ENCODE measurements at places on chromosomes 16 and 17. TPM values are rescaled to one million over a fixed set of nuclear protein-coding genes. Genes with fewer than 3 reads are reported as not detected.

- peaks cover 20% of the 10 kb centered on the region for H3K27me3 ChIP-seq
- H3K36me3 ChIP-seq: no peaks in the 10 kb centered on the region
- no peak for DNase-seq
- H3K4me1 ChIP-seq: no peaks in the 10 kb centered on the region
Observed at GRCh38 chr16:65126845-65127624, 5.2 kb upstream of the CDH11 start.

Gene DDX52
- 35.9 TPM for total RNA-seq

DNA sequence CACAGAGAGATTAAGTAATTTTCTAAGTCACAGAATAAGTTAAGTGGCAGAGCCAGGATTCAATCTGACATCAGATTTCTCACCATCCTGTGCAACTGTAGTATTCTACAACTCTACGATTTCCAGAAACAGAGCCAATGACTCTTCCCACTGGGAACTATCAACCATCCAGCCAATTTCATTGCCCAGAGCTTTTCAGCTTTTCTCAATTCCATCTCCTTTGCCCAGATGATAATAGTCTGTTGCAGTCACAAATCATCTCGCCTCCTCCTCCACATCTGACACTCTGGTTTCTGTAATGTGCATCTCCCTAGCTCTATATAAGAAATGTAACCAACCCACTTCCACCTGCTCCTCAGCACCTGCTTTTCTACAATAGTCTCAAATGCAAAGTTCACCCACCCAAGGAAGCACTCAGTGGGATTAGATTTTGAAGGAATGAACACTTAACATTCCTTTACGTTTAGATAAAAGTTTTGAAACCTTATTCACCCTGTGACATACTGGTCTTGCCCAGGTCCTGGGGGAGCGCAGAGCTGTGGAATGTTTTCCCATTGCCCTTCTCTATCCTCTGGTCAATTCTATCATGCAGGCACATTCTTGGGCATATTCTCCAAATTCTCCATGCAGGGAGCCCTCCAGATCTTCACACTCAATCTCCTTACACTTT is 167.8 kb upstream of the ASIC2 start:
- H3K4me1 ChIP-seq: no peaks in the 10 kb centered on the region
- no peak overlapping the region for H3K4me3 ChIP-seq
- no peaks in the 10 kb centered on the region for H3K36me3 ChIP-seq
- no peak overlapping the region for H3K27ac ChIP-seq

GRCh38 chr17:76940738-76941350 is 72.6 kb downstream of the MGAT5B start:
- H3K36me3 ChIP-seq: no peaks in the 10 kb centered on the region
- H3K4me1 ChIP-seq: no peaks in the 10 kb centered on the region
- no peak for DNase-seq

DNA sequence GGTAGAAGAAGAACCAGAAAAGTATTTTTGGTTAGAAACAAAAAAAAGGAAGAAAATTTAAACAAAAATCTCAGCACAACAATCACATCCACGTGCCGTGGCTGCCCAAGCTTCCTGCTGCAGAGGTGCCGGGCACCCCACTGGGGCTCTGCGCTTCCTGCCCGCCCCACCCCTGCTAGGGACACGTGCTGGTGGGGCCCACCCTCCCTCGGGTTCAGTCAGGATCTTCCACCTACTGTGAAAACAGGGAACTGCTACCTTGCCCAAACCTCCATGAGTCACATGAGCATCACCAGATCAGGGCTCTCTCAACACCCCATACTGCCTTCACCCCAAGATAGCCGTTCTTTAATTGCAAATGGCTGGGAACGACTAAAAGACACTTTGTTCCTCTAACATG is 24.4 kb upstream of the CYTH1 start:
- peak overlapping the region; percentile 88 for H3K27ac ChIP-seq
- no peak overlapping the region for H3K4me3 ChIP-seq
- DNase-seq: no peak
- no peaks in the 10 kb centered on the region for H3K27me3 ChIP-seq

Gene CDH1
- total RNA-seq: 0.06 TPM

Gene PRCD
- not detected for total RNA-seq

All from activated CD8-positive, alpha-beta memory T cell treated with anti-CD3 and anti-CD28 coated beads, Interleukin-2, amount 10 ng/mL, durations not matched to agents 7 days and 5 days (primary cell).